ENCODE measurements at places on chromosomes 16 and 17.

DNA sequence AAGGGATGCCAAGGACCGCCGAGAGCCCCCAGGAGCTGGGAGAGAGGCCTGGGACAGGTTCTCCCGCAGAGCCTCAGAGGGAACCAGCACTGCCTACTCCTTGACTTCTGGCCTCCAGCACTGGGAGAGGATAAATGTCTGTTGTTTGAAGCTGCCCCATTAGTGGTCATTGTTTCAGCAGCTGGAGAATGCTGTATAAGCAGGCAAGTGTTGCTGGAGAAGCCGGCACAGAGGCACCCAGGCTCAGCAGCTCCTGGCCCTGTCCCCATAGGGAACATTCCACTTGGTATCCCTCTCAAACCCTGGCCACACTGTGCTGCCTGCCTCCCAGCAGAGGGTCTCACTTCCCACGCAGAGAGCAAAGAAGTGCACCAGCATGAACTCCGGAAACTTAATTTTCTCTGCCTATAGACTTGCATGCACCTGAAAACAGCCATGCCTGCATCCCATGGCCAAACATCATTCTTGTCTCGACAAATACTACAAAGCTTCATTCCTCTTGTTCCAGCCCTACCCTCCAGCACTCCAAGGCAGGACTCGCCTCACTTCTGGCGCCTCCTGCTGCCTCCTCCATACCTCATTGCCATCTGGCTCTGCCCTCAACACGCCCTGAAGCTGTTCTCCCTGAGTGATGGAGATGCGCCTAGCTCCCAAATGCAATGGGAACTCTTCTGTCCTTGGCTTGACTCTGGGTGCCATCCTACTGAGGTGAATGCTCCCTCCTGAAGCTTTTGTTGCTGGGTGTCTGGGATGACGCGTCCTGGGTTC, 88.1 kb downstream of the DNAH17 start:
- no peak for DNase-seq

- no peak for DNase-seq
Observed at GRCh38 chr16:90061437-90061836, 15.7 kb downstream of the PRDM7 start.

GRCh38 chr17:7523033-7523432, 25.8 kb upstream of the TNFSF12 start:
- peak; percentile 19 for DNase-seq

GRCh38 chr17:58621174-58621573, 70.7 kb downstream of the TEX14 start:
- no peak for DNase-seq

DNA sequence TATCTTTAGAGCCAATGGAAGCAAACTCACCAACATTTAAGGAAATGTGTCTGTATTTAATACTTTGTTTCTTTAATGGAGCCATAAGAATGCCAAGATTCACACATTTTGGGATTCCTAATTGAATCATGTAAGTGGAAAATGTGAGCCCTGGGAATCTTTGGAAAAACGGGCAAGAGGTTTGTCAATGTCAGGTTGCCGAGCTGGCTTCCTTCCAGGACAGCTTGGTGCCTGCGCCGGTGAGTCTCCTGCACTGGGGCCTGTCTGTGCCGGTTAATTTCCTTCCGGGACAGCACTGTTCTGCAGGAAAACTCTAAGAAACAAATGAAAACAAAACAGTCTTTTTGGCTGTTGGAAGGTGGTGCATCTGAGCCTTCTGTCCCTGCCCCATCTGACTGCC, 210.6 kb downstream of the HAPSTR1 start:
- DNase-seq: no peak

Data from nephron progenitor cell (in vitro differentiated cells).